Right hindlimb (tissue), 1 donor: ENCODE measurements at places on chromosomes 2 and 18.

DNA sequence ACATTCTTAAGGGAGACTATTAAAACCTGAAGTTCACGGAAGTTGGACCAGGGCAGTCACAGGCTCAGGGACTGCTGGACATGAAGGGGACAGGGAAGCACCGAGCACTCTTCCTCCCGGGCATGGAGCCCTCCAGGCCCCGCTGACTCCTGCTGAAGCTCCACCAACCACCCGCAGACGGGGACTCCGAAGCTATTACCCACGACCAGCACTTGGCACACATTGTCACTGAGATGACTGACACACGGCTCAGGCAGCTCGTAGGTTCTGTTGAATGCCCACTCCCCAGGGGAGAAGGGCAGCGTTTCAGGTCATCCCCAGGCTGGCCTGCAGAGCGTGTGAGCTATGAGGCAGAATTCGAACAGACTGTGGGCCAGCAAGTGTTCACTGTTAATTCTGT, 234.8 kb downstream of the NDUFA10 start:
- DNase-seq = peak; percentile 6

- DNase-seq = no peak
Measured at GRCh38 chr2:178403671-178404306, 47.2 kb downstream of the PRKRA start.

DNA sequence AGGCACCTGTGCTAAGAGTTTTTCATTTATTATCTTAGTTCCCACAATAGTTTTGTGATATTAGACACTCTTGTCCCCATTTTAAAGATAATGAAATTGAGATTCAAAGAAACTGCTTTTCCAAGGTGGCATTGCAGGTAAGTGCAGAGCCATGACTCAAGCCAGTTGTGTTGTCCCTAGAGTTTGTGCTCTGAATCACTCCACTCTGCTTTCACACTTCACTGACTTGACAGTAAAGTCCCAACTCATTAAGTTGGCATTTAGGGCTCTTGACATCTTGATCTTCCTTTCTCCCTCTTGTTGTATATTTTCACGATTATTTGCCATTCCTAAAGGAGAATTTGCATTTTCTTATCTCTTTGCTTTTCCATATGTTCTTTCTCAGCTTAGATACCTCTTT, 114.3 kb downstream of the DIS3L2 start:
- no peak for DNase-seq

DNA sequence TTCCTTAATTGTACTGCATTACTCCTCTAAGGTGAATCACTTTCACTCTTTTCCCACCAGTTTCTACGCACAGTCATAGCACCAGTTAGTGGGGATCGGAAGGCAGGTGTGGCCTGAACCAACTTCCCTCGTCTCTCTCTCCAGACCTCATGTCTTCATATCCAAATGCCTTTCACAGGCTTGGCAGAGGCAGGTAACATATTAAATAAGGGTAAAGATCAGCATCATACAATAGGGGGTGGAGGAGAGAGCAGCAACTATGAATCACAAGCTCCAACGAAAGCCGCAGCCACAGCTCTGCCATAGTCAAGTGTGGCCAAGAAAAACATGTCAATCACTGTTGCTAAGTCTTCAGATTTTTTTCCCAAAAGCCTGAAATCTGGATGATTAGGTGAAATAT, 40.3 kb downstream of the AP1S3 start:
- DNase-seq = no peak

GRCh38 chr2:219453671-219454590, 19.3 kb downstream of the SPEG start:
- DNase-seq = peak; percentile 84

- DNase-seq = peak; percentile 31
Measured at GRCh38 chr2:32482471-32482870, 125.6 kb downstream of the BIRC6 start.
